CD4-positive, alpha-beta memory T cell (primary cell): ENCODE measurements at places on chromosomes 6 and 20.

DNA sequence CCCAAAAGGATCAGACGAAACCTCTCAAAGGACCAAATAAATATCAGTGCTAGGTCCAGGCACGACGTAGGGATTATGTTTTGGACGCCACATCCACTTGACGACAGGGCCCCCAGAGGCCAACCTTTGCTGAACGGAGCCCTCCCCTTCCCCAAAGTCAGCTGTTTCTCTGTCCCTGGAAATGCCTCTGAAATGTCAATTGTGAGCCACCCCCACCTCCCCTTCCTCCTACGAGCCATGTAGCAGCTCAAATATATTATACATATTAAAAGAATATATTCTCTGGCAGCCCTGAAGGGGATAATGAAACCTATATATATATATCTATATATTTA lies 39.6 kb upstream of the BLCAP start:
- DNase-seq = no peak

GRCh38 chr6:79824202-79824601 lies 123.2 kb downstream of the ELOVL4 start:
- DNase-seq = no peak

DNA sequence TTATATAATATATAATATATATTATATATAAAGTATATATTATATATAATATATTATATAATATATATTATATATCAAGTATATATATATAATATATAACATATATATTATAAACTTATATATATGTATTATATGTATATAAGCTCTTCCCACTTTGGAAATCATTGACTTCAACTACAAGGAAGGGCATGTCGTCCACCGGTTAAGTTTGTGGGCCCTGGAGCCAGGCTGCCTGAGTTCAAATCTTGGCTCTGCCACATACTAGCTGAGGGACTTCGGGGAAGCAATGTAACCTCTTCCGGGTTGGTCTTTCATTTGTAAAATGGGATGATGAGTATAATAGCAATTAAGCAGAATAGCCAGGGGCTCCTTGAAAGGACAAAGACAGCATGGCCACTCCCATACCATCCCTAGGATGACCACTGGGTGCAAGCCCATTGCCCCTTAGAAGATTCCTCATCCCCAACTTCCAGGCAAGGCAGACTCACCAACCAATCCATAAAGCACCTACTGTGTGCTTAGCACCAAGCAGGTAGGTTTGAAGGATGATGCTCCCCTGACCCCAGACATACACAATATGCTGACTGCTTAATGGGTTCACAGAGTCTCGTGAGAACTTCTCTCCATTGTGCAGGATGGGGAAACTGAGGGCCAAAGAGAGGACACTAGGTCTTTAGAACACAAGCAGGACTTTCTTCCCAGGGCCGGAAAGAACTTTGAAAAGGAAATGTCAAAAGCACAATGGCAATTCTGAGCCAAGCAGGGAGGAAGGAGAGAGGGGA lies 163.2 kb downstream of the MRPL14 start:
- no peak for DNase-seq

DNA sequence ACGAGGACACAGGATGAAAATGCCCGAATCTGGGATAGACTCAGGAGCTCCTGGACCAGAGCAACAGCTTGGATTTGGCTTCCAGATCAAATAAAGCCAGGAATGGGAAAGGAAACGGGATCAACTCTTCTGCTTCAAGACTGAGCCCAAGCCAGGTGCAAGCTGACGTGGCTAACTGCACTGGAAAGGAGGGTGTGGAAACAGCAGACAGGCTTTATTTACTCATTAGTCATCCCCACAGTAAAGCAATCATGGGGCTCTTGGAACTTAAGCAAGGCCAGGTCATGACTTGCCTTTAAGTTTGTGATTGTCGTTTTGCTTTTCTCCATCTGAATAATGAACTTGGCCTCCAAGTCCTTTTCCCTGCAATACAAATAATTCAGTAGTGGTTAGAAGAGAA lies 45.2 kb downstream of the KIF16B start:
- DNase-seq = no peak

DNA sequence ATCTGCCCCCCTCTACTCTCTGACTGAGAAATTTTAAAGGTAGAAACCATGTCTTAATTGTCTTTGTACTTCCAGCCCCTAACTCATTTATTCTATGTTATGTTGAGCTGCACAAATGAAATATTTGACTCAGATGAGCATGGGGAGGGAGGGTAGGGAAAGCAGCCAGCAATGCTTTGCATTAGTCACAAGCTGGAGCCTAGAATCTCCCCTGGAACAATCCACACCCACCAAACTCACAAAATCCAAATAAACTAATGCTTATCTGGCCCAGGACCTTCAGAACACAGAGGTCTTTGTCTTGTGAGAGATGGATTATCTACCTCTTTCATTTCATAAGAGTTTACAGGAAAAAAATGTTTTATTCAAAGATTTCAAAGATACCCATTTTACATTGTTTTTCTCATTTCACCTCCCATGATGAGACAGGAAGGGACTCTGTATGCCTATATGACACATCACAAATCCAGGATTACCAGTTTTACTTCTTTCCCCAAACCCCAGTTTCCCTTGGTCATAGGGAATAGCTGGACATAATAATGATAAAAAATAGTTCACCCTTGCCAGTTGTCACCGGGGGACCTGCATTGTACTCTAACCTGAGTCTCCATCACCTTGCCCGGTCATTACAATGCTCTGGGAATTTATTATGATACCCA lies 466.9 kb downstream of the KIF16B start:
- no peak for DNase-seq

GRCh38 chr6:111417946-111418345 lies 65.1 kb downstream of the REV3L start:
- no peak for DNase-seq

DNA sequence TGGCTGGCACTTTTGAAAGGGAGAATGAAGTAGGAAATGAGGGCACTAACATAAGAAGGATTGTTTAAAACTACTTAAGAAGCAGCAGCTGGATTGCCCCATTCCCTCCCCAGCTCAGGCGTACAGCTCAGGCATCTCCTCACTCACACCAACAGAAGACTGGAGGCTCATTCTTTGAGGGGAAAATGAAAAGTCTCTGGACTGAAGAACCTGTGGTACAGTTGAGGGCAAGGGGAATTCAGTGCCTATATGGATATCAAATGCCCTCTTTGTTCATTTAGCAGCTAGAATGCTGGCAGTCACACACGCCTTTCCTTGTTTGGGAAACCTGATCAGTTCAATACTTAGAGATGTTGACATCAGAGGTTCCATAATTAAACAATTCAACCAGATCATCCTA lies 502.1 kb upstream of the SOX4 start:
- no peak for DNase-seq

- DNase-seq = no peak
These were observed 493.3 kb downstream of the ADGRB3 start for GRCh38 chr6:69128411-69128810.
